Stimulated activated CD4-positive, alpha-beta T cell treated with anti-CD3 and anti-CD28 coated beads, Interleukin-15, amount 100 ng/mL, for 1 hour (primary cell): ENCODE measurements at places on chromosomes 13 and 19.

DNA sequence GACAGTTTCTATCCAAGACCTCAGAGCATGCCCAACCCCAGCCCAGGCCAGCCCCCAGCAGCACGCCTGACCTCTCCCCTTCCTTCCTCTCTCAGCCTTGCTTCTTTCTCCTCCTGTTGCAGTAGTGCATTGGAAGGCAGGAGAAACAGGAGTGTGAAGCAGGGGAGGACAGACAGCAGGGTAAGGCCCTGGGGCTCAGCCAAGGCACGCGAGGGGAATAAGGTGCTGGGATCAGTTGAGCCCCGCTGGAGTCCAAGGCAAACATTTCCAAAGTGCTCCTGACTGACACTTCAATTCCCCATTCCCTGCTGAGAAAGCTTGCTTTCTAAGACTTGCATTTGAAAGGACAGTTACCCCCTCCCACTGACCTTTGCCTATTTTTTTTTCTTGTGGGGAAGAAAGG is 73.1 kb upstream of the OLFM4 start:
- no peak for DNase-seq

- peak; percentile 61 for DNase-seq
These were observed 2.2 kb upstream of the TSPAN16 start for GRCh38 chr19:11293433-11294389.

DNA sequence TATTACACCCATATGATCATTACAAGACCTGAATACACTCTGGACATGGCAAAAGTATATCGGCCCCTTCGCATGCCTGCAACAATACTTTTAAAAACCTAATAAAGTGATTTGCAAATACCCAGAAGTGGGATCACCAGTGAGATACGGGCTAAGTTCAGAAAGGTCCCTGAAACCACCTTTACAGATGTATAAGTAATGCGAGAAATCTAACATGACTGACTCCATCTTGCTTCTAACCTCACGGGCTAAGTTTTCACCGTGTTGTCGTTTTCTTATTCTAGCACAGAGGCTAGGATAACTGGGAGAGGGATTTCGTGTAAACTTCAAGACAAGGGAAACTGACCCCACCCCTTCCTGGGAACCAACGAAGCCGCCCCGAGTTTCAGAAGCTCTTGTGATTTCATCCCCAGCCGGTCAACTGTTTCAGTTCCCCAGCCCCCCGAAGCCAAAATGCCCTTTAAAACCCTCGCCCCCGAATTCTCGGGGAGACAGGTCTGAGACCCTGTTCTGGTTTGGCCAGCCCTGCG is 703 bp downstream of the NEK3 start:
- no peak for DNase-seq

GRCh38 chr19:6712231-6712630 is 8.2 kb downstream of the C3 start:
- no peak for DNase-seq

GRCh38 chr13:94859811-94860210 is 147.5 kb upstream of the SOX21 start:
- no peak for DNase-seq

DNA sequence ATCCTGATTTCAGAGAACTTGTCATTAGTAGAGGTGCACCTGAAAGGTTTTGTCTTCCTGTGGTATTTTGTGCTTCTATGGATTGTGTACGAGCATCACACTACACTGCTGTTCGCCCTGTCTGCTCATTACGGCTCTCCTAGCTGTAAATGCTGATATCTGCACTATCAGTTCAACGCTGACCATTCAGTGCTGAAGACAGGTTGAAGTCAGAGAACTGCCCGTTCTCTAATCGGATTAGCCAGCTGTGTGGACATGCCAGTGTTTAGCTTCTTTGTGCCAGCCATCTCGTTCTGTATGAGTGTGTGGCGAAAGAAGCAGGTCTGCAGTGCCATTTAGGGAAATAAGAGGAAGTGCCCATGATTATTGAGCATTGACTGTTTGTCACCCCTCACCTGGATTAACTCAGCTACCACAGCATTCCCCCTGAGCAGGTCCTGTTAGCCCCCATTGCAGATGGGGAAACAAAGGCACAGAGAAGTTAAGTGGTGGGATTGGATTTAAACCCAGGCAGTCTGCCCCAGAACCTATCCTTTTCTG is 21.6 kb upstream of the C1QTNF9 start:
- no peak for DNase-seq

GRCh38 chr13:109576331-109576813 is 210.0 kb downstream of the IRS2 start:
- no peak for DNase-seq

- DNase-seq, result no peak
These were observed 645.9 kb downstream of the GPC5 start for GRCh38 chr13:92044351-92044750.

DNA sequence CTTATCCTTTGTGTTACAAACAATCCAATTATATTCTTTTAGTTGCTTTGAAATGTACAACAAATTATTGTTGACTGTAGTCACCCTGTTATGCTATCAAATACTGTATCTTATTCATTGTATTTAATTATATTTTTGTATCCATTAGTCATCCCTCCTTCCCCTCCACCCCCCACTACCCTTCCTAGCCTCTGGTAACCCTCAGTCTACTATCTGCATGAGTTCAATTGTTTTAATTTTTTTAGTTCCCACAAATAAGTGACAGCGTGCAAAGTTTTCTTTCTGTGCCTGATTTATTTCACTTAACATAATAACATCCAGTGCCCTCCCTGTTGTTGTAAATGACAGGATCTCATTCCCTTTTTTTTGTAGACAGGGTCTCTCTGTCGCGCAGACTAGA is 4.5 kb downstream of the SAE1 start:
- DNase-seq, result no peak

- no peak for DNase-seq
These were observed 2.9 kb downstream of the UBL3 start for GRCh38 chr13:29847501-29847983.

- no peak for DNase-seq
These were observed 274.3 kb downstream of the DCLK1 start for GRCh38 chr13:35856721-35857364.

GRCh38 chr13:46521486-46521885 is 31.5 kb upstream of the LRCH1 start:
- no peak for DNase-seq

GRCh38 chr19:33868788-33869412 is 72.2 kb downstream of the KCTD15 start:
- DNase-seq, result no peak

DNA sequence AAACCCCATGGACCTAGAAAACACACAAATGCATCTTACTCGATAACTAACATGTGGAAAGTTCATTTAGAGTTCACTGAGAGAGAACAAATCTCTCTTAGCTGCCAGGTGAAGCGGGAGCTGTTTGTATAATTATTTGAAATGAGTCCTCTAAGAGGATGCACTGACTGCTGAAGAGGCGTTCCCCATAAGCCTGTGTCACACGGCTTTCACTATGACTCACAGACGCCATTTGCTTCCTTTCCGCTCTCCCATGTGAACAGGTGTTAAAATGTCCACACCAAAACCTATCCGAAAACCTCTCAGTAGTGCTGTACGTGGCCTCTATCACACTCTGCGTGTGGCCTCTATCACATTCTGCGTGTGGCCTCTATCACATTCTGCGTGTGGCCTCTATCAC is 101.8 kb downstream of the SOX1 start:
- no peak for DNase-seq

DNA sequence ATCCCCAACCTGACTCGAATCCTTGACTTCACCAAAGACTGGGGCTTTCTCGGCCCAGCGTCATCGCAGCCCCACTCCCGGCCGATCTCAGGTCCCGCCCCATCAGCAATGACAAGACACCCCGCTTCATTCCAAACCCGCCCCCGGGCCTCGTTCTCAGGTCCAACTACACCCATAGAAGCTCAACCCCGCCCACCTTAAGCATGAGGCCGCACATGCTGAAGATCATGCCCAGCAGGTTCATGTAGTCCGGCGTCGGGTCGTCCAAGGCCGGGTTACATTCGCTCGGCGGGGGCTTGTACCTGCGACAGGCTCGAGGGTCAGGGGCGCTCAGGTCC is 2.3 kb downstream of the WDR83 start:
- DNase-seq, result peak; percentile 49

DNA sequence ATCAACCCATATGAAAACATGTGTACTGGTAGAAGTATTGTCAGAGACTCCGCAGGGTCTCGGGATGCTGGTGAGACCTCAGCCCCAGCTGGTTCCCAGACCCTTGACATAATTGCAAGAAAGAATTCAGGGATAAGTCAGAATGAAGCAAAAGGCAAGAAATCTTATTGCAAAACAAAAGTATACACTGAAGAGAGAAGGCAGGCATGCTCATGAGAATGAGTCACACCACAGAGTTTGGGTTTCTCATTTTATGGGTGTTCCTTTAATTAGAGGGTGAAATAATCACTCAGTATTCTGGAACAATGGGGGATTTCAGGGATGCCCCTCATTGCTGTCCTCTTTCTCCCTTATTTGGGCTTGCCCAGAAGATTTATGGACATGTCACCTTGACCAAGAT is 1423.8 kb upstream of the MIR17HG start:
- DNase-seq, result no peak

DNA sequence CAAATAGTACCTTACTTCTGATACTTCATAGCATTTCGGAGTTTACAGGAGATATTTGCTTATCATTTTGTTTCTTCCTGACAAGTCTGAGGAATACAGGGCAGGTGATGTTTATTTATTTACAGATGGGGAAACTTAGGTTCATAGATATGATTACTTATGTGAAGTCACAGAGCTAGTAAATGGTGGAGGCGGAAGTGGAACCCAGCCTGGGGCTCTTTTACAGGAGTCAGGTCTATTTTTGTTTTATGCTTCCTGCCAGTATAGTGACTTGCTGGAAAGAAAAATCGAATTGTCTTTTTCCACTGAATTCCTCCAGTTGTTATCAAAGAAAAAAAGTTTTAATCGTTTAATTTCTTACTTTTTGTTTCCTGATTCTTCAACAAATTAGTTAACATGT is 66.5 kb downstream of the DGKH start:
- DNase-seq, result no peak

GRCh38 chr13:113647351-113648215 is 10.4 kb downstream of the ATP4B start:
- DNase-seq, result no peak

DNA sequence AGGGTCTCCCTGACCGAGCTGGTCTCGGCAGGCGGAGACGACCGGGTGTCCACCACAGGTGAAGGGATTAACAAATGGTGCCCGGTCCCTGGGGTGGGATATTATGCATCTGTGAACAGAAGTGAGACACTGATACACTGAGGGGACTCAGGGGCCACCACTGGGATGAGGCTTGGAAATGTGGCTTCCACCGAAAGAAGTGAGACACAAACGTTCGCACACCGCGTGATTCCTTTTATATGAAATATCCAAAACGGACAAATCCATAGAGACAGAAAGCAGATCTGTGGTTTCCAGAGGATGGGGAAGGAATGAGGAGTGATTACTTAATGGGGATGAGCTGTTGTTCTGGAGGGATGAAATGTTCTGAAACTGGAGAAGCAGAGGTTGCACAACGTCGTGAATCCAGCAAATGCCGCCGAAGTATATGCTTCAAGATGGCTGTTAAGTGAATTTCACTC is 47.5 kb downstream of the C13orf46 start:
- DNase-seq, result no peak
